ENCODE measurements at places on chromosomes 4 and X.

DNA sequence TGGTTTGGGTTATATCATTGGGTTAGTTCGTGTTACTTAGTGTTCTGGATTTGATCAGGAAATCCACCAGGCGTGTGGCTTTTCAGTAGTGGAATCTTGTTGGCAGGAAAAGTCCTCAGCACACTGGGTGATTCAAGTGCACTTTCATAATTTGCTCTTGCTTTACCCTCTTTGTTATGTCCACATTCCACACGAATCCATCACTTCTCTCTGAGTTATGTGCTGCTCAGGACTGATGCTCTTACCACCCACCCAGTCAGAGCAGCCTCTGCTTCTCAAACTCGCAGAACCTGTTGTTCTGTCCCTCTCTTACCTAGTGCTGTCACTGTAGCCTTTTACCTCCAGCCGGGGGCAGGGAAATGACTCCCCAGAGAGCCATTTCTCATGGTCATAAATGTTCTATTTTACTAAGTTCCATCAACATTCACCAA, 37.2 kb upstream of the SCRG1 start:
- DNase-seq: no peak

DNA sequence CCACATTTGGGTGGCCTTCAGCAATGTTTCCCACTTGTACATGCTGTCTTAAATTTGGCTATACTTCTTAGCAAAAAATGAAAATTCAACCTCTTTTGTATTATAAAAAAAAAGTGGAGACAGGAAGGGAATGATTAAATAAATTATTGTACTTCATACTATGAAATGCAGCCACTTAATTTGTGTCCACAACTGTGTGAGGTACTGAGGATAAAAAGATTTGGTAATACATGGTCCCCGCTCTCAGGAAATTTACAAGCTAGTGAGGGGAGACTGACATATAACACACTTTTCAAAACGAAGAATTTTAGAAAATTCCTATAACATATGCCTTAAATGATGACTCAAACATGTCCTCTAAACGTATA, 105.0 kb downstream of the HNRNPD start:
- no peak for DNase-seq

DNA sequence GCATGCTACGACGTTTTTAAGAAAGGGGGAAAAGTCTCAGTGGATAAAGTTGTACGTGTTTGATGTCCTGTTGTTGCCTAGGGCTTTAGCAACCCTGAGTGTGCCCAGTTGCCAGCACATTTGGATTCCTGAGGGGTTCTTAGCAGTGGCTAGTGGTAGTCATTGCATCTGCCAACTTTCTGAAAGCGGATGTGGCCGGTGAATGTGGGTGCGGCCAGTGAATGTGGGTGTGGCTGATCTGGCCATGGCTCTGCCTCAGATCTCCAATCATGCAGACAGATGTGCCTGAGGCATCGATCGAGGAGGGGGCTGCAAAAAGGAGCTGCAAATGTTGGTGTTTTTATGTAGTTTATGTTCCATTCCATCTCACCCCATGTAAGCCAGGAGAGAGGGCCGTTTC, 41.5 kb upstream of the FAT1 start:
- no peak for DNase-seq

DNA sequence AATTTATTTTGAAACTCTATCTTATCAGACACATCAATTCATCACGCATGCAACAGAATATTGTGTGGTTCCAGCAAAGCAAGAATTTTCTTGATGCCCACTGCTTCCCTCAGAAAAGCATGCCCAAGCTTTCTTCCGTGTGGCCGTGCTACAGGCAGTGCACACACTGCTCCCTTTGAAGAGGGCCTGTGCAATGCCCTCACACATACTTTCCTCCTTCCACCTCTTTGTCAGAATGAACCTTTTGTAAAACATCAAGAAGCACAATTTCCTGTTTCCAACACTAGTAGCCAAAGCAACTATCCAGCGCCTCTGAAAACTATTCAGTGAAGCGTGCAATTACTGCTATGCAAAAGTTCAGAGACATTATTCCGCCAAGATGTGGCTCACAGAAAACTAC, 201.7 kb downstream of the NLGN4X start:
- no peak for DNase-seq

GRCh38 chrX:68920561-68920960, 91.7 kb downstream of the EFNB1 start:
- no peak for DNase-seq

GRCh38 chr4:141636771-141637460, 533 bp downstream of the IL15 start:
- peak; percentile 31 for DNase-seq

DNA sequence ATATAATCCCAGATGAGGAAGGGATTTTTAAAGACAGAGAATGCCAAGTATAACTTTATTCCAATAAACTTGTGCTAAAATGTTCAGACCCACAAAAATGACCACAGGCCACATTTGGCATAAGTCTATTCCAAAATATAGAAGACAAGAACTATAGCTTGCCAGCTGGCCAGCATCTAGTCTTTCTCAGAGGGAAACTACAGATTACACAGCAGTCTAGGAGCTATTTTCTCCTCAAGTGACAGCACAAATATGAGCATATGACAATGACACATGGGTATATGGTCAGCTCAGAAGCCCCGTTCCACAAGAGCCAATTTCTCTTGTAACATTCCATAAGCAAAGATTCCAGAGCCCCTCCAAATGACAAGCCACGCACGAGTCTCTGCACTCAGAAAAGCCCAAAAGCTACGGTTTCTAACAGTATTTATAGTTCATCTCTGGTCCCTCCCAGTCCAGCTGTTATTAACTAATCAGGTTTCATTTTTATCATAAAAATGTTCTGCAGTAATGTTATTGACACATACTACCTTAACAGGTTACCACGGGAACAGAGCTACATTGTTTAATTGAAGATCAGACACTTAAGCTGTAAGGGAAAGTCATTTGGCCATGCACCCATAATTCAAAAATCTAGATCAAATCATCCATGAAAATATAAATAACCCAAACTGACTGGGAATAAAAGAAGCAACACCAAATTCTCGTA, 70.3 kb downstream of the RAB28 start:
- DNase-seq: no peak

- DNase-seq: no peak
Observed at GRCh38 chr4:119735165-119735651, 106.6 kb upstream of the PDE5A start.
